ENCODE measurements at places on chromosomes 2 and 18.

GRCh38 chr2:193561054-193561453 lies 1366.3 kb upstream of the TMEFF2 start:
- DNase-seq: no peak

DNA sequence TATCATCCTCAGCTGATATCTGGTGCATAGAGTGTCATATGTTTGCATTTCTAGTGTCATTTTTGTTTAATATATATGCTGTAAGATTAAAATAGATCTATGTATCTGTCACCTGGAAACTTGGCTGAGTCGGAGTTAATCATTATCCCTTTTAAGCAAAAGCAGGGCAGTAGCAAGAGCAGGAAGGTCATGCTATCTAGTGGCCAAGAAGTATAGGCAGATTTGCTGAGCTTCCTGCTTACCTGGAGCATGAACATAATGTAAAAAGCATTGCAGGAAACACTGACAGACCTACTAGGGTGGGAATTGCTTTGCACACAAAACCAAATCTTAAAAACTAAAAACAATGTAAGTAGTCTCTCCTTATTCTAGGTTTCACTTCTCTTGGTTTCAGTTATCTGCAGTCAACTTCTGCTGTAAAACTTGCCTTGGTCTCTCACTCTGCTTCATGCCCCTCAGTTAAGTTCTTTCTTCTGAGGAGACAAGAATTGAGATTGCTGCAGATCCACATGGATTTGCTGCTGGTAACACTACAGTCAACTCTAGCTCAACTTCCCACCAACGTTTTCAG lies 295.3 kb downstream of the CDH7 start:
- no peak for DNase-seq

DNA sequence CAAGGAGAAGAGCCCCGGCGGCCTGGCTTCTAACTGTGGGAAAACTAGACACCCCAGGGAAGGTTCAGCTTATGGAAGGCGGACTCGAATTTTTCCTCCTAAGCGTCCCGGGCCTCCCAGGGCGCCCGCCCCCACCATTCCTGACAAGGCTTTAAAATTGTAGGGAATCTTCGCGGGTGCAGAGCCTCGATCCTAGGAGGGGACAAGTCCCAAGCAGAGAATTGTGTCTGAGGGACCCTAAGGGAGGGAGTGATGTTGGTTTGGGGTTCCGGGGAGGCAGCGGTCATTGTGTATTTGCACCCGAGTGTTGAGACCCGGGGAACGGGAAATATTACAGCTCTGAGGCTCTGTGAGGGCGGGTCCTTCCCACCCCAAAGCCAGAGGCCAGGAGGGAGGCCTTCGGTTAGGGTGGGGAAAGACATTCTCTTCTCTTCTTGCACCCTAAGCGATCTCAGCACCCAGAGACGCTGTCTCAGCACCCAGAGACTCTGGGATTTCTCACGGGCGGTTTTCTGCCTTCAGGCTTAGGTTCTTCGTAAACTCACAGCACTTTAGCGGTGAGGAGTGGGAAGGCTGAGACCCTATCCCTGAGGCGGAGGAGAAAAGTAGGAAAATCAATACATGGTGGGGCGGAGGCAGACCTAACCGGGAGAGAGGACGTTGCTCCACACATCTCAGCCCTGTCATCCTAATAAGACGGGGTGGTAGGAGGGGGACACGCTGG lies 7.6 kb downstream of the OSR1 start:
- DNase-seq: no peak

- no peak for DNase-seq
Measured at GRCh38 chr2:66843847-66844246, 408.9 kb downstream of the MEIS1 start.

- no peak for DNase-seq
Measured at GRCh38 chr18:21853016-21853415, 112.4 kb downstream of the MIB1 start.

All from putamen (tissue), 1 donor.